IPS DF 19.7 (cell line): ENCODE measurements at places on chromosomes 3 and 15.

DNA sequence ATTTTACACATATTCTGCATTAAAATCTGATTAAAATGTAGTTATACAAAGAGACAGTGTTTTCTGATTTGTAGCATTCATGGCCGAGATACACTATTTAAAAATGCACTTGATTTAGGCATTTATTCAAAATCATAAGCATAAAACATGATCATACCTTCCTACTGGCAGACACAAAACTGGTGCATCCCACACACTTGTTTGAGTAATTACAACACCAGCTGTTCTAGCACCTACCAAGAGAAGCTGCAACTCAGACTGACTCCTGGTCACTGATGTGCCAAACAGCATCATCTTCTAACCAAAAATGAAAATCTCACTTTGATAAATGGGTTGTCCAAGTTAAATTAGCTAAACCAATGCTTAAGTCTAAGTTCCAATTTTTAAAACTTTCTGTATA lies 262.7 kb upstream of the NSMCE3 start:
- DNase-seq: no peak

- DNase-seq: no peak
Observed at GRCh38 chr3:57026944-57027343, 33.5 kb upstream of the SPATA12 start.

GRCh38 chr3:126672741-126673140 lies 17.8 kb upstream of the TXNRD3 start:
- DNase-seq: no peak

GRCh38 chr15:66719471-66719870 lies 17.4 kb downstream of the SMAD6 start:
- no peak for DNase-seq

GRCh38 chr3:60948488-60948887 lies 302.8 kb downstream of the FHIT start:
- no peak for DNase-seq

- DNase-seq: no peak
Observed at GRCh38 chr15:30929982-30930381, 26.3 kb downstream of the FAN1 start.

GRCh38 chr3:169515132-169515531 lies 148.4 kb downstream of the MECOM start:
- no peak for DNase-seq

- no peak for DNase-seq
Observed at GRCh38 chr3:184242297-184242685, 6.5 kb downstream of the ALG3 start.

DNA sequence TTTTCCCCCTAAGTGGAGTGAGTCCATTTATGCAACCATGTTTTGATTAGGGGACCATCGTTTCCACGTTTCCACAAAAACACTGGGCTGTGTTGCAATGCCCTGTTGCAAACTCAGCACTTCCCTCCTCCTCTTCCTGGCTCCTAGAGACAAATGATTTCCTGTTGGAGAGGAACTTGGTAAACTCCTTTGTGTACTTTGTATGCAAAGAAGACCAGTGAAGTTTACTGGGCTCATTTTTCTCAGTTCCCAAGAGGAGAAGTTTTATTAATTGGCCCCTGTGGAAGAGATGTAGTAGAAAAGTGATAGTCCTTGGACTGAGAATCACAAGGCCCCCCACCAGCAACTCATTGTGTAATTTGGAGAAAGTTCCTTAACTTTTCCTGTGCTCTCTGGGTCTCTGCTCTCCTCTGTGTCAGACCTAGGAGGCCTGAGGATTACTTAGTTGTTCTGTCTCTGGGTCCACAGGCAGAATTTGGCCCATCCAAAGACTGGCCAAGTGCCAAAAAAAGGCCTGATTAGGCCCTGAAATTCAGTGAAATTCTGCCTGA lies 95.0 kb downstream of the ATG7 start:
- no peak for DNase-seq

- DNase-seq: no peak
Observed at GRCh38 chr15:100234158-100235029, 107.4 kb downstream of the ADAMTS17 start.

DNA sequence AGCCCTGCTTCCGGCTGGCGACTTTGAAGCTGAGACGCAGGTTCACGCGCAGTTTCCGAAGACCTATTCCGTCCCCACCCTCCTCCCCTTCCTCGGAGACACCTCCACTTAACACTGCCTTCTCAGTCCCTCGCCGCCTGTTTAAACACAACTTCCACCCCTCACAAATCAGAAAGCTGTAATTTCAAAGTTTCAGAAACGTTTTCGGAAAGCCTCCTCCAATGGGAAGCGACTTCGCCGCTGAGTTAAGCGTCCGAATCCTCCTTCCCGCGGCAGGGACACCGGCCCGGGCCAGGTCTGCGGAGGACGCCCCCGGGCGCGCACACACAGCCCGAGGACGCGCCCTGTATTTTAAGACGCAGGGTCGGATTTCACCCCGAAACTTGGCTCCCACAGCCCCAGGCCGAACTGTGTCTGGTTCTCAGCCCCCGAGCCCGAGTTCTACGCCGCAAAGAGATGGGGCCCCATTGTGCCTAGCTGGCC lies 559 bp upstream of the LRRN1 start:
- DNase-seq: peak; percentile 47

DNA sequence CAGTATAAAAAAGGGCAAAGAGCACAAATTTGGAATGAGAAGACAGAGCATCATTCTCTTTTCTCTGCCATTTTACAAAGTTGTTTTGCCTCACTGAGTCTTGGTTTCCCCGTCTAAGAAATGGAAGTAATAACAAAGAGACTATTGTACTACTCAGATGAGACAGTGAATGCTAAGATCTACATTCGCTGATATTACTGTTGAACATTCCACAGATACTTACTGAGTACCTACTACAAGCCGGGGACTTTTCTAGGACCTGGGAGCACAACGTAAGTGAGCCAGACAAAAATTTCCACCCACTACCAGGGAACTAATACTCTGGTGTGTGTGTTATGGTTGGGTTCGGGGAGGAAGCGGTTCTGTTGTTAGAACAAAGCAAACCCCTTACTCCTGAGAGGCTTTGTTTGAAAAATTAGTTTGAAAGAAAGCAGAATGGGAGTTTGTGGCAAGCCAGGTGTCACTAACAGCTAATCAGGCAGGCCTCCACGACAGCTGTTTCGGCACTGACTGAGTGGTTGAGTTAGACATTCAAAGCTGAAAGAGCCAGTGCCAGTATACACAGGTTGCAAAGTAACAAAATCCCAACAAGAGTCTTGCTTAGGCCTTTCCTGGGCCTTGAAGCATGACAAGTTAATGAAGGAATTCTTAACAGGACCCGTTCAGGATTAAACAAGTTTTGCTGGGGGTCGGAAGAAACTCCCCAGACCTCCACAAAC lies 458.3 kb downstream of the EDEM1 start:
- DNase-seq: no peak

DNA sequence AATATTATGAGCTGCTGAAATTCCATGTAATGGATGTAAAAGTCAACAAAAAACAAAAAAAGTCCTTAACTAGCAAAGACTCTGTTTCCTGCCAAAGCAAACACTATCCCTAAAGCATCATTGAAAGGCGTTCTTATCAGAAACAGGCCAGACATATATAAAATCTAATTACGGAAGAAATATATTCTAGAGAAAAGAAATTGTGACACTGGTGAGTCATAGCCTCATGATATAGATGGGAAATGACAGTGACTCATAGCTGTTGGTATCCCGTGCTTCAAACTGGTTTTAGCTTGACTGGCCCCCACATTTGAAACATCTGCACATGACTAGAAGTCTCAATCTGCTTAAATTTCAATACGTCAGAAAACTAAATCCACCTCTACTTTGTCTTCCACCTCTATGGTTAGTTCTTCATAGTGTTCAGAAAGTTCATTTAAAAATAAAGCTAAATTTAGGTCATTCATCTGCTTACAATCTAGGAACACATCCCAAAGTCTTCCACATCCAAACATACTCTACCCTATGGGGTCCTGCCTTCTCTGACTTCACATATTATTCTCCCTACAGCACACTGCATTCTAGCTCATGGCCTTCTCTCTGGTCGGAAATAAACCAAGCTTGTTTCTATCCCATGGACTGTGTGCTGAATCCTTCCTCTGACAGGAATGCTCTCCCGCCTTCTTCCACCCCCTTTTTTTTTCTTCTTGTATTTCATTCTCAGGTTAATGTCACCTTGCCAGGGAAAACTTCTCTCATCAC lies 456.3 kb upstream of the ARRDC4 start:
- DNase-seq: no peak

- no peak for DNase-seq
Observed at GRCh38 chr3:67033079-67033478, 35.0 kb downstream of the KBTBD8 start.

DNA sequence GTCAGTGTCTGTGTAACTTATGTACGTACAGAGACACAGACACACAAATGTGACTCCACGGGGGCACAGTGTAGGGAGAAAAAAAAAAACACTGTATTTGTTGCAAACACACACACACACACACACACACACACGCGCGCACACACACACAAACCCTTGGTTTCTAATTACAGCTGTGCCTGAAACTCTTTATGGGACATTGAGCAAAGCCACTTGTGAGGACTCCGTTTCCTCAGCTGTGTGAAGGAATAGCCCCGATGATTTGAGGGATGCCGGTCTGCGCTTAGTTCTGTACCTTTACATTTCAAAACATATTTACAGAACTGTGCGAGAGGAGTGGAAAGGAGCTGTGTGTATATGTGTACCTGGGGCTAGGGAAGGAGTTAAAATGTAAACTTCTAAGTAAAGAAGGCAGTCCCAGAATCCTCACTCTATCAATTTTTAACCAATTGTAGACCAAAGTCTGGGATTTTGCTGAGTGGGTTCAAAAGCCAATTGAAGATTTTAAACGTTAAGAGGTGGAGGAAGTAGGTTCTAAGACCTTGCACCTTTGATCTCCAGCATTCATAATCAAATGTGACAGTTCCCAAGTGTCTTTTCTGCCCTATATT lies 5.3 kb upstream of the BCL6 start:
- no peak for DNase-seq

GRCh38 chr3:64294771-64295170 lies 69.5 kb upstream of the PRICKLE2 start:
- no peak for DNase-seq

DNA sequence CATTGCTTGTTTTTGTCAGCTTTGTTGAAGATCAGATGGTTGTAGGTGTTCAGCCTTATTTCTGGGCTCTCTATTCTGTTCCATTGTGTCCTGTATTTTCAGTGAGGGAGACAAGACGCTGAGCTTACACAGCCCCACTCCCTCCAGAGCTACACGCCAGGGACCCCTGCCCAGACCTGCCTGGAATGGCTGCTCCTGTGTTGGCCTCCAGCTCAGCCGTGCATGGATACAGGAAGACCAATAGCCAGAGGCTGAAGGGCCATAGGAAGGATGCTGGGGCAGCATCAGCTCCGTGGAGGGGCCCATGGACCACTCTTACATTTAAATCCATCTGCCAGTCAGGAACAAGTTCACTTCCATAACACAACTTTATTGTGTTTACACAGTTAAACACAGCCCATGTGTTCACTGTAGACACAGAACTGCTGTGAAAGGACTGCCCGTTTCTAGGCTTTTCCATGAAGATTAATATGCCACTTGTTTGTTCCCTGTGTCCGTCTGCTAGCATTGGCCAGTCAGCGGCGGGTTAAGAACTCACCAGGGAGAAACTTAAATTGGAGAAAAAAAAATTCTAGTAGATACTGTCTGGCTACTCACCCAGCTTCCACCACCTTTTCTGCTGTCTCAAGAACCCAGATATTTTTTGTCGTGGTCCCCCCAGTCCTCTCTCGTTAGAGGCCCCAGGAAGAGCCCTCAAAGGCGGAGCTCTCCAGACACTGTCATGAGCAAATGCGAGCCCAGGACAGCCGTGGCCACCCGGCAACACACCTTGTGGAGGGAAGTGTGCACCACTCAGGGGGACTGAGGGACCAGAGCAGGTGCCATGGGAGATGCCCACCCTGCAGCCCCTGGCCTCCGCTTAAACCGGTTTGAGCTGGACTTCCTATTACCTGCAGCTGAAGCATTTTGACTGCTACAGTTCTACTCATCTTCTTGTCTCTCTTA lies 142.3 kb upstream of the MEF2A start:
- DNase-seq: no peak

- no peak for DNase-seq
Observed at GRCh38 chr3:138513090-138513843, 78.9 kb downstream of the ESYT3 start.

GRCh38 chr15:25410649-25411048 lies 28.2 kb downstream of the UBE3A start:
- no peak for DNase-seq

DNA sequence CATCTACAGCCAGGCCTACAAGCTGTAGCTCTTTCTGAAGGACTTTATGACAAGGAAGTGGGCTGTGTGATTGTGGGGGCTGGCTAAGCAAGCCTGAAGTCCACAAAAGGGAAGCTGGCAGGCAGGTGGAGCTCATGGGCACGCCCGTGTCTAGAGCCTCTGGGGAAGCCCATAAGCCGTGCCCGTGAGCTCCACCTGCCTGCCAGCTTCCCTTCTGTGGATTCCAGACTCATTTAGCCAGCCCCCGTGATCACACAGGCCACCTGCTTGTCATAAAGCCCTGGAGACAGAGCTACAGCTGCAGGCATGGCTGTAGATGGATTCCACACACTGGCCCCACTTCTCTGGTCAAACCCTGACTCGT lies 15.2 kb downstream of the EFCC1 start:
- DNase-seq: no peak

GRCh38 chr3:111194048-111194447 lies 122.4 kb downstream of the NECTIN3 start:
- no peak for DNase-seq

GRCh38 chr3:126982126-126982470 lies 817 bp upstream of the PLXNA1 start:
- DNase-seq: no peak

DNA sequence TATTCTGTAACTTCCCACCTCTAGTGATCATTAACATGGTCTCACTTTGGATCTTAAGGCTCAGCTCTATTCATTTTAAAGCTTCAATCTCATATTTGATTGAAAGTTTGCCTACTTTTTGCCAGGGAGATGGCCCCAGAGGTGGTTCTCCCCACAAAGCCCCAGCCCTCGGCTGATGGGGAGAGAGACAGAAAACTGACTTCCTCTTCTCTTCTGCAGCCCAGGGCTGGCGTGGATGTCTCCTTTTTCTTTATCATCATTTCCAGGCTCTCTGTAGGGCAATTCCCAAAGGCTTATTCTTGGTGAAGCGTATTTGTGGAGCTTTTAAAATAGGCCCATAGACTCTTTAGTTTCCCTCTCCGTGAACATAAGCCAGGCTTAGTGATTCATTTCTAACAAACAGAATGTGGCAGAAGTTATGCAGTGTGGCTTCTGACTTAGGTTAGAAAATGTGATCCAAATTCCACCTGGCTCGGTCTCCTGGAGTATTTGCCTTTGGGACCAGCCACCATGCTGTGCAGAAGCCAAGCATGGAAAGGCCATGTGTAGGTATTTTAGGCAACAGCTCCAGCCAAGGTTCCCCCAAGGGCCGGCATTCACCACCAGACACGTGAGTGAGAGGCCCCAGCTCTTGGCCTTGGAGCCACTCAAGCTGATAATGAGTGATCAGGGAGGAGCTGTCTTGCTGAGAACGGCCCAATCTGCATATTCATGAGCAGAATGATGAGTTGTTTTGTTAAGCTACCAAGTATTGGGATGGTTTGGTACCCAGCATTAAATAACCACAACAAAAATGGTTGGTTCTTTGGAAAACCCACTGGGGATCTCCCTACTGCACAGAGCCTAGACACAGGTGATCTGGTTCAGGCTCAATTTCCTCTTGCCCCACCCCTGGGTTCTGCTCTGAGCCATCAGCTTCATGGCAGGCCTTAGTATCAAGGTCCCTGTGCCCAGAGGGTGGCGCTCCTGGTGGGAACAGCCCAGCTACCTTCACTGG lies 353.2 kb upstream of the PROK2 start:
- DNase-seq: no peak
